Ascending aorta (tissue), 2 donors: ENCODE measurements at places on chromosomes 13 and 19. TPM values are rescaled to one million over a fixed set of nuclear protein-coding genes. Genes with fewer than 3 reads are reported as not detected.

DNA sequence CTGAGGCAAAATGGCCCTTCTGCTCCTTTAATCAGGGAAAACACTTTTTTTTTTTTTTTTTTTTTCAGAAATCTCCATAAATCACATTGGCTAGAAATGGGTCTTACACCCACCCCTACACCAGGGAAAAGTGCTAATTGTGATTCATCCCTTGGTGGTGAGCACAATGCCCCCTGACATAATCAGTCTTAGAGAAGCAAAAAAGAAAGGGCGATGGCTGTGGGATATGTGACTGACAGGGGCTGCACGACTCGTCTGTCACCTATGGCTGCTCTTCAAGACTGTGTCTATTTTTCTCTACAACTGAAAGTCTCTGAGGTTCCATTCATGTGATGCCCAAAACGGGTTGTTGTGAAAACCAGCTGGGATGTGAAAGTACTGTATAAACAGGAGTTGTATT lies 3.6 kb upstream of the GPC6 start:
- no peak for DNase-seq

Gene SIGLECL1
- not detected for total RNA-seq

Gene GGN
- total RNA-seq = 46.9 TPM

Gene ZNF667
- total RNA-seq = 2.2 TPM

DNA sequence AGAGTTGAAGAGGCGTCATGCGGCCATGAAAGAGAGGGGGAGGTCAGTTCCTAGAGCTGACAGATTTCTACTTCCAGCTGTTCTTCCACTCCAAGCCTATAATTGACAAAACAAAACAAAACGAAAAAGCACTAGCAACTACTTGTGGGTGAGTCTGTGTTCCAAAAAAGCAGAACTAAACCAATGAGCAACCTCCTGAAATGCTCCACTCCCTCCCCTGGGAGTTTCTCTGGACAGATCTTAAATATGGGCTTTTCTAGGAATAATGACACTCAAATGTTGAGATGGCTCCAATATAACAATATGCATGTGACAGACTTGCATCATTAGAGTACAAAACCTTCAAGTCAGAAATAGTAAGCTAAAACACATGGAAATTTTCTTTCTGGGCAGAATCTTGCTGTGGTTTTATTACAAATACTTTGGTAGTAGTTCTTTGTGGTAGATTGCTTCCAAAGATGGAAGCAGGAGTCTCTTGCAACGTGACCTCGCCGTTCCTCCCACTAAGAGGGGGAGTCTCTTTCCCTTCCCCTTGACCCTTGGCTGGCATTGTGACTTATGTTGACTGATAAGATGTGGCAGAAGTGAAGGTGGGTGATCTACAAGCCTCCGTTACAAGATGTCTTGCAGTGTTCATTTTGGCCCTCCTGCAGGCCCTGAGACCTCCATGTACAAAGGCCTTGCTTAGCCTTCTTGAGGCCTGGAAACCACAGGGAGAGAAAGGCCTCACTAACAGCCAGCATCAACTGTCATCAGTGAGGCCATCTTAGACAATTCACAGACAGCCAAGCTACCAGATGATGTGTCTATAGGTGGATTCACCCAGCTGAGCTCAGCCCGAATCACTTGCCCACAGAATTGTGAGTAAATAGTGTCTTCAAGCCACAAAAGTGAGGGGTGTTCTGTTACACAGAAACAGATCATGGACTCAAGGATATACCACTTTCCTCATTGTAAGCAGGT lies 173.1 kb upstream of the RFC3 start:
- no peak for DNase-seq

- DNase-seq = no peak
These were observed 1.5 kb downstream of the EPSTI1 start for GRCh38 chr13:42990291-42991232.

GRCh38 chr19:46487802-46488445 lies 7.7 kb downstream of the PNMA8B start:
- DNase-seq = no peak

Gene TMPRSS9
- total RNA-seq = not detected

Gene MAST1
- 2.0 TPM for total RNA-seq

Gene GAS6
- total RNA-seq = 502 TPM

Gene KLK11
- total RNA-seq = not detected

DNA sequence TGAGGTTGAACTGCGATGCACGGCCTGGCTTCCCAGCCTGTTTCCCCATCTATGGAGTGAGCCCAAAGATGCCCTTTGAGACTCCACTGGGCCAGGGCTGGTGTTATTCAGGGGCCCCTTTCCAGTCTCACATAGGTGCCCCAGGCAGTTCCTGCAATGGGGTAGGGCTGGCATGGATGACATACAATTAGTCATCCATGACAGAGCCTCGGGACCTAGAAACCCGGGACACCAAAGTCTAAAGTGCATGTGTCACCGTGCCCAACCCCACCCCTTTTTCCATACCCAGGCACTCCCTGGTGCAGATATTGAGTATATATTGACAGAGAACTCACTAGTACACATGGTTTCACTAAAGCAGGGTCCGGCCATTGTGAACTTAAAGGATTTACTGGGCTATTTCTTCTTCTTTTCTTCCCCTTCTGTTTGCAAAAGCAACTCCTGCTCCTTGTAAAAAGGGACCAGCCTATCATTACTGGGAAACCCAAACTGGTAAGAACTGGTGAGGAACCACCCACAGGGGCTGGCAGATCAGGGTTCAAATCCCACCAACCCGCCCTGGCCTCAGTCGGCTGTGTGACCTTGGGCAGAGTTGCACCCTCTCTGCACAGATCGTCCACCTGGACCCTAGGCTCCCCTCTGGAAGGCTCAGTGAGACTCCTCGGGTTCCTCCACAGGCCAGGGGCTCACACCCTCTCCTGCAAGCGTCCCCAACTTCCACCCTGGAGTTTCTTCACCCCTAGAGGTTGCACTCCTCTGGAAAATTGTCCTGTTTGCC lies 2.7 kb downstream of the B3GNT3 start:
- no peak for DNase-seq

Gene ZNF90
- total RNA-seq = not detected

GRCh38 chr19:18373892-18374629 lies 11.9 kb upstream of the GDF15 start:
- DNase-seq = peak; percentile 92

DNA sequence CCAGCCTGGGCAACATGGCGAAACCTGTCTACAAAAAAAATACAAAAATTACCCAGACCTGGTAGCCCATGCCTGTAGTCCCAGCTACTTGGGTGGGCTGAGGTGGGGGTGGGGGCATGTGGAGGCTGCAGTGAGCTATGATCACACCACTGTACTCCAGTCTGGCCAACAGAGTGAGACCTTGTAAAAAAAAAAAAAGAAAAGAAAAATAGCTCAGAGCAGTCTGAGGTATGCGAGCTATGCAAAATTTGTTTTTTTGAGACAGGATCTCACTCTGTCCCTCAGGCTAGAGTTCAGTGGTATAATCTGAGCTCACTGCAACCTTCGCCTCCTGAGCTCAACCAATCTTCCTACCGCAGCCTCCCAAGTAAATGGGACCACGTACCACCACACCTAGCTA lies 7.1 kb upstream of the TOMM40 start:
- DNase-seq = no peak

Gene CGB5
- total RNA-seq = not detected

Gene OR7C1
- not detected for total RNA-seq

DNA sequence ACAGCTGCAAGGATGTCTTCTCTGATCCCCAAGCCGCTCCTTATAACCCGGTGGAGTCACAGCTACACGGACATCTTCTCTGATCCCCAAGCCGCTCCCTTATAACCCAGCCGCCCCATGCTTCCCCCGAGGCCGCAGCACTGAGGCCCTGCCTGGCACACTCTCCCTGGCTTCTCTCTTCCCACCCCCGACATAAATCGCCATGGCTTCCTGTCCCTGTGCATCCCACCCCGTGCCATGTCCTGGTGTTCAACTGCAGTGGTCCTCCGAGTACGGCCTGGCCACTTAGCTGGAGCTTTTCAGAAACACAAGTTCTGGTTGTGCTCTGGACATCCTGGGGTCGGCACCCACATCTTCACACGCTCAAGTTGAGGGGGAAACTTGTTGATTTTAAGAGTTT lies 60.4 kb downstream of the RASA3 start:
- DNase-seq = no peak

- DNase-seq = no peak
These were observed 30.0 kb upstream of the KBTBD7 start for GRCh38 chr13:41224113-41225110.
